ENCODE measurements at places on chromosomes 4 and X. TPM values are rescaled to one million over a fixed set of nuclear protein-coding genes. Genes with fewer than 3 reads are reported as not detected.

Gene GPC4
- not detected for total RNA-seq

Gene GYG2
- not detected for total RNA-seq

Gene SLC25A4
- 12.6 TPM for total RNA-seq

- no peak for DNase-seq
Measured at GRCh38 chrX:136189222-136189621, 41.9 kb downstream of the FHL1 start.

DNA sequence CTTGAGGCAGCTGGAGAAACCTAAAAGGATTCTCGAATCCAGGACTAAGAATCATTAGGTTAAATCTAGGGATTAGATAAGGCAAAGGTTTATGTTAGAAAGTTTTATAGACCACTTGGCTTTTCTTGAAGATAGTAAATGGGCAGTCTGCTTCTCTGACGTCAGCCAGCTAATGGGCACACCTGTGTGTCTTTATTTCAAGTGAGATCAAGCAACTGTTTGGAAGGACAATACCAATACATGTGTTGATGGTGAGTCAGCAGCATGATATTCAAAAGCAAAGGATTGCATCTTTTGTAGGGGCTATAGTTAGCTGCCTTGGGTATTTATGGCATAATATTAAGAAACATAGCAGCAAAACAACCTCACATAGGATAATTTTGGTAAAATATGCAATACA lies 46.5 kb upstream of the GRPR start:
- DNase-seq: no peak

DNA sequence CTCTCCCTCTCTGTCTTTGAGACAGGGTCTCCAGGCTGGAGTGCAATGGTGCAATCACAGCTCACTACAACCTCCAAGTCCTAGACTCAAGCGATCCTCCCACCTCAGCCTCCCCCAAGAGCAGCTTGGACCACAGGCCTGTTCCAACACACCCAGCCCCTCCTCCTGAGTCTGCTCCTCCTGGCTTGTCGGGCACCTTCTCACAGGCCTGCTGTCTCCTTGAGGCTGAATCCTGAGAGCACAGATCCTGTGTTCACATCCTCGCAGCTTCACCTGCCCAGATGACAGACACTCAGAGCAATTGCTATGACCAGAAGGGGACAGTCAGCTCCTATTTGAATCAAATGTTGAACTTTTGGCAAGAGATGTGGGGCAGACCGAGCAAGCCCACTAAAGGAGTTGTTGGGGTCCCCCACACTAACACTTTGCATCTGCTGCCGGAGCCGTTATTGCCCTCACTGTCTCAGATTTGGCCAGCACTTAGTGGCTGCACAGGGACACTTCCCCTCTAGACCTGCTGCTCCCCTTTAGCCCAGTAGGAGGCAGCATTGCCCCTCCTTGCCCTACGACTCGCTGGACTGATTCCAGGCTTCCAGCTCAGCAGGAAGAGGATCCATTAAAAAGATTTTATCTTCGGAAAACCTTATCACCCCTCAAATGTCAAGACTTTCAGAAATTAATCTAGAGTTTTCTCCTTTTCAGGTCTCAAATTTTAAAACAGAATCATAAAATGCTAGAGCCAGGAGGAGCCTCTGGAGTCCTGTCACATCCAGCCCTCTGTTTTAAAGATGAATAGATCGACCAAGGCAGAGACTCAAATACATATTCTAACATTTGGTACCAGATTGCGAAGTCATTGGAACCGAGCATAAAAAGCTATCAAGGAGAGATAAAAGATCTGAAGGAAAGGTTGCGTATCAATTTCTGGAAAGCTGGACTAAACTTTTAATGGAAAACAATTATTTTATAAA lies 113.7 kb downstream of the USP46 start:
- DNase-seq: peak; percentile 18

DNA sequence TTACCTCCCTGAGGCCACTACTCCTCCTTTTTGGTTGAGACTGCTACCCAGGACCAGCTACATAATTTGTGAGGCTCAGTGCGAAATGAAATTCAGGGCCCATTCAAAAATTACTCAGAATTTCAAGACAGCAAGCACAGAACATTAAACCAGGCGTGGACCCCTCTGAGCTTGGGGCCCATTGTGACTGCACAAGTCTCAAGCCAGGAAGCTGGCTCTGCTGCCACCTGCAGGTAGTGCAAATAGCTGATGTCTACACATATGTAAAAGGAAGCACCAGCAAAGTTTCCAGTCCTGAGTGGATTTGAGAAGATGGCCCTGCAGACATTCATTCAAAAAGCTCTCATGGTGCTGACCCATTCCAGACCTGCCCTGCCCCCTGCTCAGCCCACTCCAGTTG lies 213.4 kb upstream of the LNX1 start:
- no peak for DNase-seq

GRCh38 chrX:24201216-24201615 lies 51.7 kb downstream of the ZFX start:
- DNase-seq: no peak

DNA sequence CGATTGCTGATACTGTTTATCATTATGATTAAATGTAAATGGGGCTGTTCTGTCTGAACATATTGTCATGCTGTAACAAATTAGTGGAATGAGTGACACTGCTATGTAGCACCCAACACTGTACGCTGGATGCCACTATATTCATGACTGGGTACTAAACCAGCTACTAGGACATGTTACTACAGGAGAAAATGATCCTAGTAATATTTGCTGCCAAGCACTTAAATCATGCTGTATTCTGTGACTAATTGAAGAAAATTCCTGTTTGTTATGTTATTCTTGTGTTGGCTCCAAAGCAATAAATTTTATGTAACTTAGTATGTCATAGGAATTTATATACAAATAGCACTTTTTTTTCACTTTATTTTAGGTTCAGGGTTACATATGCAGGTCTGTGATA lies 804.2 kb downstream of the CENPC start:
- no peak for DNase-seq

GRCh38 chrX:149433051-149433450 lies 72.1 kb downstream of the IDS start:
- no peak for DNase-seq

DNA sequence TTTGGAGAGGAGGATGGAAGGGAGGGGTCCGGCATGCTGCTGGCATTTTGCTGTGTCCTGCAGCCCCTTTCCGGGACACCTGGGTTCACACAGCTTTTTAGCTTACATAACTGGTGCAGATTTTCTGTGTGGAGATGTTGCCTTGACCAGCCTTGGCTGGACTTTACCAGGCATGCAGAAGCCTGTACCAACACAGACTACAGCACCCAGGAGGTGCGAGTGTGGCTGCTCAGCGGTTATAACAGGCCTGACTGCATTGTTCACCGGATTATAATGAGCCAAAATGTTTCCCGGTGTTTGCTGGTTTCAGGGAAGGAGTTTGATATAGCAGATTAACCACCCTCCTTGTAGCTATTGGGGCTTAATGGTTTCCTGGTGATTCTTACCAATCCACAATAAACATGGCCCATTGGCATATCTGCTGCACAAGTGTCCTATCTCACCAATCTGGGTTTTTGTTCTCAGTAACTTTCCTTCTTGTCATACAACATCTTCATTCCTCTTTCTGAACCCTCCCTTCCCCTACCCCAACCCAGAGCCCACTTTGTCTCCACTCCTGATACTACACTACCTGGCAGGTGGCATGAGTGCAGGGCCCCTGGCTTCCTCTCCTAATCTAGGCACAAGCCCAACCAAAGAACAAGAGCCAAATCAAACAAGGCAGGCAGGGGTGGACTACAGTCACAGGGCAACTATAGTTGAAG lies 3.9 kb downstream of the RPL10 start:
- no peak for DNase-seq

- DNase-seq: no peak
Measured at GRCh38 chr4:82789025-82789776, 9.4 kb downstream of the SCD5 start.

GRCh38 chr4:54224996-54225597 lies 4.0 kb upstream of the PDGFRA start:
- no peak for DNase-seq

Measured in CD8-positive, alpha-beta memory T cell (primary cell).